ENCODE measurements at places on chromosomes 2 and 18. TPM values are rescaled to one million over a fixed set of nuclear protein-coding genes. Genes with fewer than 3 reads are reported as not detected.
A peak's percentile ranks its signal among the peaks of the same experiment; 100 is the strongest.

DNA sequence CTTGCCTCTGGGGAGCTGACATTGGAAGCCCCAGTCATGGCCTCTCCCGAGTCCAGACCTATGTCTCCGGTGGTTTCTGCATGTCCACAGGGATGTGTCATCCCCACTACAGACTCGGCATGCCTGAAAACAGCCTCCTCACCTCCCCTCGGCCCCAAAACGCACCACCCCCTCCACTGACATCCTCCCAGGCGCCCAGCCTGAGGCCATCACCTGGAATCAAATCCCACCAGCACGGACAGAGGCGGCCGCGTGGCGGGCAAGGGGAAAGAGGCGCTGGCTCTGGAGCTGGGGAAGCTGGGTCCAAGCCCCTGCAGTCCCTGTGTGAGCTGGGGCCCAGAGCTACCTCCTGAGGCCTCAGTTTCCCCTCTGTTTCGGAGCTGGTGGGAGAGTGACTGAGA lies 69.9 kb upstream of the SMAD7 start:
- no peak for DNase-seq

DNA sequence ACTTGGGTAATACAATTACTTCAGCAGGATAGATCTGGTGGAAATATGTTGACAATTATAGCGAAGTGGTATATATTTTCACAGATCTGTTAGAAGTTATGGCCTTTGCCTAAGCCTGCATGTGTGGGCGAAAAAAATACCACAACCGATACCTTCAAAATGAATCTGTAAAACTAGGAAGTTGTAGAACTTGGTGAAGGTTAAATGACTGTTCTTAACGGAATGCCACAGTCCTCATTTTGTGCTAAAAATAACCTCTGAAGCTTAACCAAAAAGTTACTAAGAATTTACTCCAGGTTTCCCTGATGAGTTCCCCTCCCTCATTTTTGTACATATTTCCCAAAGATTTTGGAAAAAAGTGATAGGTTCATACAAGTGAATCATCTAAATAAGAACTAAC lies 550.7 kb downstream of the THSD7B start:
- no peak for DNase-seq

DNA sequence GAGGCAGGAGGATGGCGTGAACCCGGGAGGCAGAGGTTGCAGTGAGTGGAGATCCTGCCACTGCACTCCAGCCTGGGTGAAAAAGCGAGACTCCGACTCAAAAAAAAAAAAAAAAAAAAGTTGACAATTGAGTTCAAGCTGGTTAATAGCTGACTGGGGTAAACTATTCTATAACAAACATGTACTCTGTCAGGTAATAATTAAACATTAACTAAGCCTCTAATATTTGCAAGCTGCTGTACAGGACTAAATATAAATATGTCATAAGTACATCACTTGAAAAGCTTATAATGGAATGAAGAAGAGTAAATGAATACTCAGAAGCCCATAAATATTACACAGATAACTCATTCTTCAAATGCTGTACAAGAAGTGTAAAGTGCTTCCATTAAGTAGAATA lies 190.4 kb upstream of the CRIM1 start:
- no peak for DNase-seq

DNA sequence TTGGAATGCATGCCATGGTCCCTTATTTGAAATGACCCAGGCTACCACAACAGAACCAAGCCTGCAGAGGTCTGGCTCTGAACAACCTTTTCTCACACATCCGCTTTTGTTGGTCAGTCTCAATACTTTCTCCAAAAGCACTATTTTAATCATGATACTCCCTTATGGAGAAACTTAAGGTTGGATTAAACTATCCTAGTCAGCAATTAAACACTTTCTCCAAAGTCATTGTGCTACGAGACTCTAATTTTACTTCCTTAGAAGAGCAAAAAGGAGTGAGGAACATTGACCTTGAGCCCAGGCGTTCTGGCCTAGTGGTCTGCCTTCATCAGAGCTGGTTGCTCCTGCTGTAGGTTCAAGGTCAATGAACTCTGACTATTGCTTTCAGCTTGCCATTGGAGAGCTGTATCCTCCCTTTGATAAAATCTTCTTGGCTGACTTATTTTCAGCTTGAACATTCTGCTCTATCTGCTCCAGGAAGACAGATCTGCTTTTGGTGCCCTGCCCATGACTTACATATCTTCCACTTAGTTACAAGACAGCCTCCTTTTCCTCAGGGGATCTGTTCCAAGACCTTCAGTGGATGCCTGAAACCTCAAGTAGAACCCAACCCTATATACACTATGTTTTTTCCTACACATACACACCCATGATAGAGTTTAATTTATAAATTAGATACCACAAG lies 91.2 kb downstream of the NCKAP5 start:
- DNase-seq: no peak

DNA sequence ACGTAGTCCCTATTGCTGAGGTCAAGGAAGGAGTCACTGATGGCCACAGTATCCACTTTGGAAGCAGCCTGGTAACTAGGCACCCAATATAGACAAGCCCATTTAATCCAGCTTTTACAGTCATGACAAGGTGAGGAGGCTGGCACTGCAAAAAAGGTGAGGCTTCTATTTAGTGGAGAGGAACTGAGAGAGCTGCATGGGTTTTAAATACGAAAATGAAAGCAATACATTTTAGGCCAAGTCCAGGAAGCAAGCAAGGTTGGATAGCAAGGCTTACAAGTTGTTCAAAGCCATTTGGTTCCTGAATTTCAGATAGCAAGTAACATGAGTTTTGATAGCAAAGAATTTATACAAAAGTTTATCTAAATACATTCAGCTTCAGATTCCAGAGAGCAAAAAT lies 80.4 kb downstream of the SGPP2 start:
- no peak for DNase-seq

DNA sequence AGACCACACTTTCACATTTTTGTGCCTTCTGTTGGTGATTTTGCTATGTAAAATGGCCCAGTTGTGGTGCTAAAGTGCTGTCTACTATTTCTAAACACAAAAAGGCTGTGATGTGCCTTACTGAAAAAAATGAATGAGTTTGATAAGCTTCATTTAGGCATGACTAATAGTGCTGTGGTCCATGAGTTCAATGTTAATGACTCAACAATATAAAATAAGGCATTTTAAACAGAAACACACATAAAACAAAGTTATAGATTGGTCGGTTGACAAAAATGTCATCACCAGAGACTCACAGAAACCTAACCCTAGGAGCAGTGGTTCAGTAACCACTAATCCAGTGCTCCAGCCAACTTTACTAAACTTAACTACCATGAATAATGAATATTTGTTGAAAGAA lies 160.0 kb downstream of the DNAH6 start:
- DNase-seq: no peak

GRCh38 chr18:75927791-75928190 lies 500.3 kb upstream of the SMIM21 start:
- no peak for DNase-seq

DNA sequence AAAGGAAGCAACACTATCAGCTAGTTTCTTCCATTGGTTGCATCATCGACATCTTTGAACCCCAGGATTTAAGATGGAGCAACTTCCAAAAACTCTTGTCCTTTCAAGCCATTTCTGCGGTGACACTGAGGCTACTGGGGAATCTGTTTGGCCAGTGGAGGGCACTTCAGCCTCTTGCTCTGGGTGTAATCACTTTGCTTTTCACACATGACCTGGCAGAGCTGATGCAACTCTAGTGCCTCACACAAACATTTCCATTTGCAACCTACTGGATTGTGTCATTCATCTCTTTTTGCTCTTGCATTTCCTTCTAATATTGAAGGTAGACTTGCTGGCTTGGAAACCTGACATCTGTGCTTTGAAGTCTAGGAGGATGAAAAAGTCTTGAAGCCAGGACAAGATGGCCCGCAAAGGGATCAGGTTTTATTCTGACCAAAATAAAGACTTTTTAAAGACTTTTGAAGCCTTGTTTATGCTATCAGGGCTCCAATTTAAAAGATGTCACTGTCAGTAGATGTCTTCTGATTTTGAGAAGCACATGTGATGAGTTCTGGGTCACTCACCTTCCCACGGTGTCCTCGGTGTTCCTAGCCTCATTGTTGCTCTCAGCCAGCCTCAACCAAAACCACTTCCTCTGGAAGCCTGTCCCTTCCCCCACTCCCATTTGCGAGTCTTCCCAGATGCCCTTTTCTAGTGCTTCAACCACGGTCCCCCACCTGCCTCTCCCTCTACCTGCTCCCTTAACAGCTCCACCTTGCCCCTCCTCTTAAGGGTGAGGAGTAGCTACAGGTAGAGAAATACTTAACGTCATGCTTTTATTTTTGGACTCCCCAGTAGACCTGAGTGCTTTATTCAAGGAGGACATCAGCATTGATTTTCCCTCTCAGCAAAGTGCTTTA lies 69.7 kb upstream of the KCNE4 start:
- peak; percentile 49 for DNase-seq

DNA sequence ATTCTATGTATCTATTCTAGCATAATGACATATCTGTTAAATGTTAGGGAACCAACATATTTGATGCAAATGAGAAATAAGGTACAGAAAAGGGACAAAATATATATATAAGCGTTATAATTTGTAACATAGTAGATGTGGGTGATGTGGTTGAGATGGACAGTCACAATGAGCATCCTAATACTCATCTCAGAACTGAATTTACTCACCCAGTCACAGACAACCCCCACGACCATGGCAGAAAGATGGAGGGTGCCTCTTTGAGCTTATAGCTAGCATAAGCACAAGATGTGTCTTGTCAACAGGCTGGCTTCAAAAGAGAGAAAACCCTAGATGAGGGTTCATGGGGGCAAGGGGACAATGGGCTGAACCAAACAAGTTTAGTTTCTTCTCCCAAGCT lies 9.1 kb upstream of the DSG3 start:
- DNase-seq: no peak

The MAPK4 gene
- polyA plus RNA-seq: 9.2 TPM

DNA sequence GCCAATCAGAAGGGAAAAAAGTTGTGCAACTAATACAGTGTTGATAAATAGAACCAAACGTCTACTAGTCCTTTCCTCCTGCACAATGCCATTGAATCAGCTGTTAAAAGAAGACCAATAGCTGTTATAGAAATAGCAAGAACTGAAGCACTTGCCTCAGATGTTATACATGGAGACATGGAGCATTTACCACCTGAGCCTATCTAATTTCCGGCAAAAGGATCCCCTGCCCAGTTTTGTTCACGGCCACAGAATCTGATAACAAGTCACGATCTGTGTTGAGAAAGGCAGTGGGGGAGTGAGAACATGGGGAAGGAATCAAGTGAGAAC lies 285.4 kb downstream of the ZEB2 start:
- DNase-seq: no peak

The LONRF2 gene
- 1.1 TPM for polyA plus RNA-seq

The TACR1 gene
- polyA plus RNA-seq: 0.49 TPM

The INPP4A gene
- polyA plus RNA-seq: 4.1 TPM

The SLC25A52 gene
- polyA plus RNA-seq: not detected

DNA sequence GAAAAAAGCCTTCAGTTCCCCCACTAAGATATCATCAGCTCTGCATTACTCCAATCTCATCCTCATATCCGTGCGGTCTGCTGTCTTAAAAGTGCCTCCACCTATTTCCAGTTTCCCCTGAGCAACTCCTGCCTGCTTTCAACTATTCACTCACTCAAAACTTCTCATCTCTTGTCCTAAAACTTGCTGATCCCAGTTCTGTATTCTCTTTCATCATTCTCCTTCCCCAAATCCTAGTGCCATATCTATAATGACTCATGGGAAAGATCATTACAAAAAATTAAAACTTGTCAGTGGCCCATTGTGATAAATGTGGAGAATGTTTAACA lies 20.0 kb downstream of the ACVR1 start:
- no peak for DNase-seq

DNA sequence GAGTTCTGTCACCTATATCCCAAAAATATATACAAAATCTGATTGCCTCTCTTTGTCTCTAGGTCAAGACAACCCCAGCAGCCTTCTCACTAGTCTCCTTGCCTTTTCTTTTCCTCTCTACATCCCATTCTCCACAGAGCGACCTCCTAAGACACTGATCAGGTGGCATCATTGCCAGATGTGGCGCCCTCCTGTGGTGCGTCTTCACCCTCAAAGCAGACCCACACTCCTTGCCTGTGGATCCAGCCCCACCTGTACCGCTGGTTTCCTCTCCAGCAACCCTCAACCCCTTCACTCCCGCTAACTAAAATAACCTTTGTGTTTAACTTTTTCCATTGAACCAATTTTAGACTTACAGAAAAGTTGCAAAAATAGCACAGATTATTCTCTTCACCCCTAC lies 273.3 kb downstream of the GLI2 start:
- no peak for DNase-seq

DNA sequence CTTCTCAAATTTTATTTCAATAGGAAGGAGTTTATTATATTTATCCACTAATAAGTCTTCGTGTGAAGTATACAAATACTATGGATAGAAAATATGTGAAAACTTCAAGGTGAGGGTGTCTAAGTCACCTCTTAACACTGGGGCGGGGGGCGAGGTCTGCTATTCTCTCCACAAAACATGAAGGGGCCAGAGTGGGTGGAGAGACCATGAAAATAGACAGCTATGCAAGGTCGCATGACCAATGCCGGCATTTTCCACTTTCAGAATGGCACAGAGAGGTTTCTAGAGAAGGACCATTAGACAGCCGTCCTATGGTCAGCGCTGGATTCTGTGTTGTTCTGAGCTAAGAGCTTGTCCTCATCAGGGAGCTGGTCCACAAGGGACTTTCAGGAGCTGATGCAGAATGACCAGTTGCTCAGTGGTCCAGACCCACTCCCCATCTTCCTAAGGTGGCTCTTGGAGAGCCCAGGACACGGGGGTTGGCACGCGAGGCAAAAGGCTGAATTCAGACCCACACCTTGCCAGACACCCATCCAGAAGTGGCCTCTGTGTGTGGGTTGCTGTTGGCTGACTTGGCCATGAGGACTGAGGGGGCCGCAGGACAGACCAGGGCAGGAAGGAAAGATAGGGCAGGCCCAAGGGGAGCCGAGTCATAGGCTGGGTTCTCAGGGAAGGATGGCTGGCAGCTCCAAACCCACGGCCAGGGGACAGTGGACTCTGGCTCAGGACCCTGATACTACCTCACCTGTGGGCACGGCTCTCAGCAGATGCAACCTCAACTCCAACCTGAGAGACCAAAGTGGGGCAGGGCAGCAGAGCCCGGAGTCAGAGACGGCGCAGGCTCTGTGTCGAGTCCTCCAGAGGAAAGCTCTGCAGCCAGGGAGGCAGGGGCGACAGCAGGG lies 69.8 kb downstream of the NDUFA10 start:
- no peak for DNase-seq

The STPG4 gene
- not detected for polyA plus RNA-seq

- DNase-seq: no peak
Measured at GRCh38 chr2:69667805-69668382, 24.4 kb upstream of the AAK1 start.
